ENCODE measurements at places on chromosomes 6 and 20.

- DNase-seq: no peak
These were observed 93.9 kb downstream of the CLIC5 start for GRCh38 chr6:45921691-45922281.

- no peak for DNase-seq
These were observed 120.1 kb downstream of the JPH2 start for GRCh38 chr20:44066645-44067606.

DNA sequence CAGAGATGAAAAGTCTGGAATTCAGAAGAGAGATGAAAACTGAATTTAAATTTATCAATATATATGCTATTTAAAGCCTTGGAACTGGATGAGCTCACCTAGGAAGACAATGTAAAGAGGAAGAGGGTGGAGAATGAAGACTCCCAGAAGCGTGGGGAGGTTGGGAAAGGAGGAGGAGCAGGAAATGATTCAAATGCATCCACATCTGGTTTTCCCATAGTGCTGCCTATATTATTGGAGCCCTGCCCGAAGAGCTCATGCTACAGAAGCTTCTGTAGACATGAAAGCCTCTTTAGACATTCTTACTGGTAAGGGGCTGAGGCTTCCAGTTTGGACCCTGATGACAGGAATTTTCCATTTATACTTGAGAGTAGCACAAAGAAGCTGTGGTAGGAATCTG lies 19.2 kb downstream of the PDE7B start:
- DNase-seq: no peak

DNA sequence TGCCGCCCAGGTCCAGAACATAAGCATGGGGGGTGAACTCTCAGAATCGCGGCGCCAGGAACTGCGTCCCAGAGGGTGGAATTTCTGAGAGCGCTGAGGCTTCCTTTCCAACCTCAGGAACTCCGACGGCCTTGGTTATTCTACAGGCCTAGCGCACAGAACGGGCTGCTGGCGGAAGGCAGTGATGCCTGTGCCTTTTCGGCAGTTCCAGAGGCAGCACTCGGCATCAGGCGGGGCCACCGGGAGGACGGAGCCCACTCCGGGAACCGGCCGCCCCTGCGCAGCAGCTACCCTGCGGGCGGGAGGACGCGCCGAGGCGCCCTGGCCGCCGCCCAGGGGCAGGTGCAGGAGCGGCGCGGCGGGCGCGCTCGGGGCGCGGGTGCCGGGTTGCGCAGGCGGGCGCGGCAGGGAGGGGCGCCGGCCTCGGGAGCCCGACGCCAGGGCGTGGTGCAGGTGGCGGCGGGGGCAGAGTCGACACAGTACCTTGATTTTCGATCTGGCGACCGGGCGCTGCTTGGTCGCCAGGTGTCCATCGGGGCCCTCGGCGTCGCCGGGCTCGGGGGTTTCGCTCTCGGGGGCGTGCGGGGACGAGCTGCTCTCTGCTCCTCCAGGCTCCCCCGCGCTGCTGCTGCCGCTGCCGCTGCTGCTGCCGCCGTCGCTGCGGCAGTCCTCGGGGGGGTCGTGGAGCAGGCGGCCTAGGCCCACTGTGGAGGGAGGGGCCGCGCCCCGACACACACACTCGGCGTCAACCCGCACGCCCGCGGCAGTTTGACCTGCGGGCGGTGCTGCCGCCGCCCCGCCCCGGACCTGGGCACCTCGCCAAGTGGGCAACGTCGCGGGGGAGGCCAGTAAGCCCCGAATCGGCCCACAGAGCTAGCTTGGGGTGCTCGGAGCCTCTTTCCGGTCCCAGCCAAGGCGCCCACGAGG lies 1.3 kb downstream of the OVOL2 start:
- no peak for DNase-seq

GRCh38 chr6:17601386-17601703 lies 1.2 kb downstream of the FAM8A1 start:
- no peak for DNase-seq

- DNase-seq: no peak
These were observed 37.2 kb downstream of the EDN1 start for GRCh38 chr6:12327391-12327790.

Measured in HTR-8/SVneo (cell line).